ENCODE measurements at places on chromosomes 11 and 22.

- peak; percentile 80 for DNase-seq
These were observed at the start of gene KIAA0930 for GRCh38 chr22:45240810-45241631. Gene KIAA0930, minus strand, starts transcription at chr22:45240894. Its CDS starts 191 bp downstream, at chr22:45240703.

GRCh38 chr11:6526411-6527135 lies 29.5 kb downstream of the DNHD1 start:
- DNase-seq = no peak

DNA sequence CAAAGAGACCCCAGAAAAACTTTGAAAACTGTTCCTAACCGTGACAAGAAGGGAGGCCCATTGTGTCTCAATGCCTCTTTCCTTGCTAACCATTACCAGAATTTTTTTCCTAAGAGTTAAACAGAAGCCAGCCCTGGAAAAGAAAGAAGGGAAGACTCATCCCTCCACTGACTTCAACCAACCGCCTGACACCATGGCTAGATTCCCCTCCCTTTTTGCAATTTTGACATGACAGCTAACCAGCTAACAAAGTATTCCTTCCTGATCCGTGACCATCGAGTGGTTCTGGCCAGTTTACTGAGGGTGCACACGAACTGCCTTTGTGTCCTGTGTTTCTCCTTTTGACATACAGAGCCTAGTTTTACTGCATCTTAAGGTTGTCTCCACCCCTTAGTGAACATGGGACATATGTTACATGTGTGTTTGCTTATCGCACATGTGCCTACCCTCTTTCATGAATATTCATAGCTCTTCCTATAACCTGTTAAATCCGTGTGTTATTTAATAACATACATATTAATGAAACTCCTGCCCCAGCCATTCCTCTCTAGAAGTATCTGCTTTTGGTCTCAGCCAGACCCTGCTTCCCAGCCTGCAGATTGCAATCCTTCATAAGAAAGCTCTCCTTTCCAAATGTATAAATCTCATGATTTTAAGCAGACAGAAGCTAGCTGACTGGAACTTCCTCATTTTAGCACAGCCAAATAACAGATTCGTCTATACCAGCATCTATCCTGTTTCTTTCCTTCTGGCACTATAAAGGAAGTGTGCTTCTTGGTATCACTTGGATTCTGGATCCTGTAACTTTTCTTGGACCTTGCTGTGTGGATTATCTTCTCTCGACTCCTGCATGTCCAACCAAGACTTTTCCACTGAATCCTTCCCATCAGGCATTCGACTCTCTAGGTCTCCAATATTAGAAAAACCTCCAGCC lies 37.8 kb downstream of the RASSF10 start:
- DNase-seq = no peak

GRCh38 chr22:33564683-33565082 lies 355.6 kb downstream of the LARGE1 start:
- no peak for DNase-seq

DNA sequence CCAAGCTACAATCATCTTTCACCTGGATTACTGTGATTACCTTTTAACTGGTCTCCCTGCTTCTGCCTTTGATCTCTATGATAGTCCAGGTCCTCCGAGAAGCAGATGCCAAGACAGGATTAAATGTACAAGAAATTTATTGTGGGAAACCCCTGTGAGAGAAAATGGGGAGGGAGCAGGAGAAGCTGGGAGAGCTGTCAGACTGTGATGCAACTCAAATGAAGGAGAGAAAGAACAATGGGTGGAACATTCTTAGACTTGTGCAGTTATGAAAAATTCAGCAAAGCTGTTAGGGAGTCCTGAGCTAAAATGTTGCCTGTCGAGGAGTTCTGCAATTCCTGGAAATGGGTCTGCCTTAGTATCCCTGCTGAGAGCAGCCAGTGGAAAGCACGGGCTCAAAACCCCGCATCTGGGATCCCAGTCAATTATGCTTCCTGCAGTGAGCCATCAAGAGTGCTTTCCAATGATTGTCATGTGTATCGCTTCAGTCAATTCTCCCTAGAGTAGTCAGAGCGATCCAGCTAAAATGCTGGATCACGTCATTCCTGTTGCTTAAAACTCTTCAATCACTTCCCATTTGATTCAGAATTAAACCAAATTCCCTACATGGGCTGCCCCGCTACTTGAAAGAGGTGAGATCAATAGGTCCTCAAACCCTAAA lies 16.5 kb upstream of the CSTF3 start:
- DNase-seq = no peak

DNA sequence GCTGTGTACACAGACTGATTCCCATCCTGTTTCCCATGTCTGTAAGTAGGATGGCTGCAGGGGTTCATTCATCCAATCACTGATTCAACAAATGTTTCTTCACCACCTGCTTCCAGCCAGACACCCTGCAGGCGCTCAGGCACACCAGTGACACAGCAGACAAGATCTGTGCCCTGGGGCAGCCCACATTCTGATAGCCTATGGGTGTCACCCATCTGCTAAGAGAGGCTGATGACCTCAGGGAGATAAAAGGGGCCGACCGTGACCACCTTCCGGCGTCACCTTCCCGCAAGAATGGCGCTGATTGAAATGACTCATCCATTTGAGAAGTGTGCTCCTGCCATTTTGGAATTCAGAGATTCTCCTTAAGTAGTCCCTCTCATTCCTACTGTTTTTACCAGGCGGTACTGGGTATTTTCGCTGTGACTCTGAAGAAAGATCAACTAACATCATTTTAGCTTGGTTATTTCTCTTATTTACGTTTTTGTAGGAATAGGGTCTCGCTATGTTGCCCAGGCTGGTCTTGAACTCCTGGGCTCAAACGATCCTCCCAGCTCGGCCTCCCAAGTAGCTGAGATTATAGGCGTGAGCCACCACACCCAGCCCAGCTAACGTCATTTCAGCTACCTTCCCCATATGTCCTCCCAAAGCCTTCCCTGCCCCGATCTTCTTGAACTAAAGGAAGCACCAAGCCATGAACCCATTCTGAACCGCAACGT lies 73.2 kb upstream of the BID start:
- no peak for DNase-seq

DNA sequence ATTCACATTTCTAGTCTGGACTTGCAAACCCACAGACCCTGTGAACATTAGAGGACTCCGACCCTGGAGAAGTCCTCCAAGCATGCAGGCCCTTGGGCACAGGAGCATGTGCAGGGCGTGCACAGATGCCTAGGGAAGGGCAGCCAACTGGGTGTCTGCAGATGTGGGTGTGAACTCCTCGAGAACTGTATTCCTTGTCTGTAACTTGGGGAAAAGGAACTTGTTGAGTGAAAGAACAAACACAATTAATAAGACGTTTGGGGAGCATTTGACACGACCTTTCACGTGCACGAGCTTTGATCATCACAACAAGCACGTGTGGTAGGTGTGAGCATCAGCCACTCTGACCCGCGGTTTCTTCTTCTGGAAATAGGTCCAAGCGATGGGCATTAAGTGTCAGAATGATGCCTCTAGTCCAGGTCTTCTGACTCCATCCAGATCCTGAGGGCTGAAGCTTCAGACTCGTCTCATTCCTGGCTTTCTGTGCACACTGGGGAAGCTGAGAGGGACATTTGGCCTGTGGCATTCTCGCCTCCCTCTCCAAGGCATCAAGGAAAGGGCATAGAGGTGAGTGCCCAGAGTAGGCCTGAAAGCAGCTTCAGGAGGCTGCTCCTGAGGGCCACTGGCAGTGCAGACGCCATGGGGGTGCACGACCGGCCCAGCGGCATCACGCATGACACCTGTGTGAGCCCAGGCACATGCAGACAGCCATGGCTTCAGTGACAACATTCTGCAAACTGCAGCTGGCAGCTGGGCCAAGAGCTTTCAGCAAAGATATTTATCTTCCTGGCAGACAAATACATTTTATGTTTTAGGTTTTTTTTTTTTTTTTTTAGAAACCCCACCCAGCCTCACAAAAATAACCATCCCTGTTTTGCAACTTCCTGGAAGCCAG lies 32.5 kb downstream of the ALX4 start:
- DNase-seq = no peak

DNA sequence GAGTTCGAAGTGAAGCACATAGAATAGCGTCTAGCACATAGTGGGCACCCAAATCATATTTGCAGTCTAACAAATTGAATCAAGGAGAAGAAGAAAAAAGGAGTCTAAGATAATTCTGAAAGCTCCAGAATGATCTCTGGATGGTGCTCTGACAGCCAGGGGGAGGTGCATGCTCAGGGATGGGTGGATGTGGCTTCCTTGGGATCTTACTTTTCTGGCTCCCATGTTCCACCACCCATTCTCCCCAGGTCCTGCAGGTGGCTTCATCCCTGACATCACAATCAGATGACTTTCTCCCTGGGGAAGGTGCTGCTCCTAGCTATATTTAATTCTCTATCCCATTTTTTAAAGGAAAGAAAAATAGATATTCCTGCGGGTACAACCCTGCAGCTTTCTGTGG lies 381.9 kb downstream of the CADM1 start:
- no peak for DNase-seq

- no peak for DNase-seq
These were observed 15.5 kb upstream of the ZFTA start for GRCh38 chr11:63783925-63784592.

DNA sequence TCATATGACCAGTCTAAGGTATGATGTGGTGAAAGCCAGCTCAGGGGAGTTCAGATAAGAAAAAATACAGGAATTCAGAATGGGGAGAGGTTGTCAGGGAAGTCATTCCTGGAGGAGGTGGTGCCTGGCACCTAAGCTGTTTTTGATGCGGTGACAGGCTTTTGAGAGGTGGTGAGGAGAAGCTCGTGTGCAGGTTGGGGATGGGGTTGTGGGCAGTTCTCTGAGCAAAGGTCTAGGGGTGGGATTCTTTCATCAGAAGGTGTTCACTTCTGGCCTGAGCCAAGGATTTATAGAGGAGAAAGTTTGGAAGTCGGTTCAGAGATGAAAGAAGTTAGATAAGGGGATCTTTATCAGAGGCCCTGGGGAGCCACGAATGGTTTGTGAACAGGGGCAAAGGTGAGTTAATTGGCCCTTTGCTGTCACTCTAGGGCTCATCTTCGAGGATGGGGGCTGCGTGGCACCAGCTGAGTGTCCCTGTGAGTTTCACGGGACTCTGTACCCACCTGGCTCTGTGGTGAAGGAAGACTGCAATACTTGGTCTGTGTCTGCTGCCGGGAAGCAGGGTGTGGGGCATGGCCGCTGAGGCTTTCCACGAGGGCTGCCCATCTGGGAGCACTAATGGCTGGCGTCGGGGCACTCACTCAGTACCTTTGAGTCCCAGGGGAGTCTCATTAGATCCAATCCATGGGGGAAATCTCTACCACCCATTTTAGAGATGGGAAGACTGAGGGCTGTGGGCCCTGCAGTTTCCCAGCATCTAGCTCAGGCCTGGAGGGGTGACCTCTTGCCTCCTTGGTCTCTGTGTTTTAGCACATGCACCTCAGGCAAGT lies 13.4 kb downstream of the OTOG start:
- DNase-seq = no peak

- no peak for DNase-seq
These were observed 2.5 kb downstream of the USP47 start for GRCh38 chr11:11844272-11844671.

- no peak for DNase-seq
These were observed 15.5 kb downstream of the DCPS start for GRCh38 chr11:126319374-126319740.

DNA sequence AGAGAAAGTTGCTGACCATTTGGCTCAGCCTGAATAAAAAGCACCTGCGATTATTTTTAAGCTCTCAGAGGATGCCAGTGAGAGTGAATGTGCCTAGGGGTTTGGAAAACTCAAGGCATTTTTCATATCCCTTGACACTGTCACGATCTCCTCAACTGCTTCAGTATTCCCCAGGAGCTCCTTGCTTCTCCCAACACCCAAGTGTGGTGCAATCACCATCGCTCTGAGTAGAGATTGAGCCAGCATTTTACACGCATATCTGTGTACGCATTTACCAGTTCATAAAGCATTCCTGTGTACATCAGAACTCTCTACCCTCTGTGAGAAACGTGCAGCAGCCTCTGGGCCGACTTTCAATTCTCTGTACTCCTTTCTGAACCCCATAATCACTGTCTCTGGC lies 1.3 kb downstream of the SRRD start:
- DNase-seq = no peak

- no peak for DNase-seq
These were observed 468.8 kb downstream of the CNTN5 start for GRCh38 chr11:99489581-99489980.

DNA sequence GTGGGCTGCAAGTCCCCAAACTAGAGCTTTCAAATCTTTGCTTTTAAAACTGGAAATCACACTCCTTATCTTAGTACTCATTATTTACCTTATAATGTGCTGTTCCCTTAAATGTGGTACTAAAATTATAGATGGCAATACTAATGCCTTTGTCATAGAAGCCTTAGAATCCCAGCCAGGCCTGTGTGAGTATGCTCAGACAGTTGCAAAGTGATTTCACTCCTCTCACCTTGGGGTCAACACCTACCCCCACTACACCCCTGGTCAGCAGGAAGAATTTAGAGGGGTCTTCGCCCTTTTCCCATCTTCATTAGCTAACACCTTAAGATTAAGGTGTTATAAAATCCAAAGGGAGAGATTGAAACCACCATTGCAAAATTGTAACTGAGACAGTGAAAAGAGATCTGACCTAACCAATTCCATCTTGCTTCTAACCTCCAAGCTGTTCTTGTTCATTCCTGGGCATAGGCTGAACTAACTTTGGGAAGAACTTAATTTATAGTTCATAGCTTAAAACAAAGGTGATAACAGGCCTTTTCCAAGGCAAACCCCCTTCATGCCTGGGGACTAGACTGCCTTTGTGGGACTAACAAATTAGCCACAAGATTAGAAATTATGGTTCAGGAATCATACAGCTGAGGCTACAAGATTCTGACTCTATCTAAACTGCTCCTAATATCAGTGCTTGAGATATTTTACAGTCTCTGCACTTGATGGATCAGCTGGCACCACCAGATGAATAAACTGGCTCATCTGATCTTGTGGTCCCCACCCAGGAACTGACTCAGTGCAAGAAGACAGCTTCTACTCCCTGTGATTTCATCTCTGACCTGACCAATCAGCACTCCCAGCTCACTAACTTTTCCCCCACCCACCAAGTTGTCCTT lies 10.4 kb upstream of the MRPL17 start:
- peak; percentile 74 for DNase-seq

GRCh38 chr22:46193898-46194310 lies 43.6 kb downstream of the PPARA start:
- no peak for DNase-seq

- no peak for DNase-seq
These were observed 33.7 kb downstream of the DAGLA start for GRCh38 chr11:61713906-61714305.

GRCh38 chr22:29956680-29957079 lies 73.7 kb downstream of the MTMR3 start:
- DNase-seq = no peak

All from stimulated activated CD4-positive, alpha-beta T cell treated with anti-CD3 and anti-CD28 coated beads, Interleukin-15, amount 100 ng/mL, for 24 hours (primary cell).